ENCODE measurements at places on chromosomes 16 and 17.

DNA sequence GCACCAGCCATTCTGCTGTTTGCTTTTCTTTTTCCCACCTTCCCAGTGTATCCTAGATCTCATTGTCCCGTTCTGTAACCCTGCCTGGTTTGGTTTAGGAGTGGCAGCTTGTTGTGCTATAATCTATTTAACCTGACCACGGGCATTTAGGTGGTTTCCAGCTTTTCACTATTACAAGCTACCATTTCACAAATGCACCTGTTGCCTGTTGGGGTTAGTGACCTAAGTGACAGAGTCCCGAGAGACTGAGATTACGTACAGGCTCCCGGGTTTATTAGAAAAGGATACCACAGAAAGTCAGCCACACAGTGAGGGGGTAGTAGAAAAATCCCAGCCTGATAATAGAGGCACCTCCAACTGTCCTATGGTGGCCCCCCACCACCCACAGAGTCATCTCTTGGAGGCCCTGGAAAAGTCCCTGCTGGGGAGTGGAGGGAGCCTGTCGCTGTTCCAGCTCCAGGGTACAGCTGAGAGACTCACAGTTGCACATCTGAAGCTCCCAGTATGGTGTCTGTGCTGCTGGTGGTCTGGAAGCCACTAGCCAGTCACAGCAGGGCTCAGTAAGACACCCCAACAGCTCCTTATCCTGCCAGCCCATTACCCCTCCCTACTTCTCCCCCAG, 21.2 kb downstream of the CLEC16A start:
- DNase-seq: no peak

DNA sequence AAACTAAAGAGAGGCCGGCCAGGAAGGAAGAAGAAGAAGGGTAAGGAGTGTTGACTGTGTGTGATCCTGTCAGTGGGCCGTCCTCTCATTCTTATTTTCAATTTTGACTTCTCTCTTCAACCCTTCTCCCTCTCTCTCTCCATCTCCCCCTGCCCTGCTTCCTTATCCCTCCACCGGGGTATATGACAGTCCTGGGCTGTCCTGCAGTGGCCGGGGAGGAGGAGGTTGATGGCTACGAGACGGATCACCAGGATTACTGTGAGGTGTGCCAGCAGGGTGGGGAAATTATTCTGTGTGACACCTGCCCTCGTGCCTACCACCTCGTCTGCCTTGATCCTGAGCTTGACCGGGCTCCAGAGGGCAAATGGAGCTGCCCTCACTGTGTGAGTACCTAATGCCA, 5.6 kb downstream of the CHD3 start:
- no peak for DNase-seq

GRCh38 chr17:42778570-42778969, 1.8 kb upstream of the WNK4 start:
- no peak for DNase-seq

DNA sequence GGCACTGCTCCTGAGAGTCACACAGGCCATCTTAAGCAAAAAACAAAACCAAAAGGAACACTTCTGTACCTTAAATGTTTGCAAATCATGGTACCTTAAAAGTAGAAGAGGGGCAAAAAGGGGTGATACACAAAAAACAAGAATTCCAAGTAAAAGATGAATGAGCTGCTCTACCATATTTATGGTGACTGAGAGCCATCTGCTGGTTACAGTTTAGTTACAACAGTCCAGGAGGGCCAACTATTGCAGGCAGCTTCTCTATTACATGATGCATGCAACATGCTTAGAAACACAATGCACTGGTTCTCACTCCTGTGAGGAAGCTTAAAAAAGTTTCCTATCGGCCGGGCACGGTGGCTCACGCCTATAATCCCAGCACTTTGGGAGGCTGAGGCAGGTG, 53.5 kb downstream of the STX8 start:
- DNase-seq: peak; percentile 6

- DNase-seq: no peak
Observed at GRCh38 chr17:8855477-8856204, 11.8 kb downstream of the PIK3R6 start.

DNA sequence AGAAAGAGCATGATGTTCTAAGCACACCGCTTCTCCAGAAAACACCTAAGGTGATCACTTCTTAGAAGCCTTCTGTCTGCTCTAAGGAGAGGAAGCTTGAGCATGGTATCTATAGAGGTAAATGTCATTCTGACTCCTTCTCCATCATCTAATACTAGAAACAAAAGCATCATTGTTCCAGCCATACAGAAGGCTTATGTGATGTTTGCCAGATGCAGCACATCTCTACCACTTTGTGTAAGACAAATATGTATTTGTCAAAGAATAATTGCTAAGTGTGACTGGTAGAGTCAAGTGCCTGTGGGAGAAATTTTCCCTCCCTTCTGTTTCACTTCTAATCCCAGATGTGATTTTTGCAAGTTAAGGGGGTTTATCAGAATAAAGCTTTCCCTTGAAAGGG, 217.1 kb downstream of the HS3ST3A1 start:
- DNase-seq: no peak

DNA sequence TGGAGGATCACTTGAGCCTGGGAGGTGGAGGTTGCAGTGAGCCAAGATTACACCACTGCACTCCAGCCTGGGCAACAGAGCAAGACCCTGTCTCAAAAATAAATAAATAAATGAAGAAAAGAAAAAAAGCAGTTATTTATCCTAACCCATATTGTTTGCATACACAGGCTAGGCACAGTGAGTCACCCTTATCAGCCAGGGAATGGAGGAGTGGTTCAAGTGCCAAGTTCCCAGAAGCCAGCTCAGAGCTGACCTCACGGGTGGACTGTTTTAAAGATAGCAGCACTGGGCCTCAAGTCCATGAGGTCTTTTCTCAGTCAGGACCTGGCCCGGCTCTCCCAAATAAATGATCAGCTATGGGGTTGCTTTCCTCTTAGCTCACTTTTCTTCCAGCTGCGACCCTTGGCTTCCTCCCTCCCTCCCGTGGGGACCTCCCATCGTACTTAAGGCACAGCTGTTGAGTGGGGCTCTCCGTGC, 22.6 kb upstream of the MGAT5B start:
- DNase-seq: no peak

DNA sequence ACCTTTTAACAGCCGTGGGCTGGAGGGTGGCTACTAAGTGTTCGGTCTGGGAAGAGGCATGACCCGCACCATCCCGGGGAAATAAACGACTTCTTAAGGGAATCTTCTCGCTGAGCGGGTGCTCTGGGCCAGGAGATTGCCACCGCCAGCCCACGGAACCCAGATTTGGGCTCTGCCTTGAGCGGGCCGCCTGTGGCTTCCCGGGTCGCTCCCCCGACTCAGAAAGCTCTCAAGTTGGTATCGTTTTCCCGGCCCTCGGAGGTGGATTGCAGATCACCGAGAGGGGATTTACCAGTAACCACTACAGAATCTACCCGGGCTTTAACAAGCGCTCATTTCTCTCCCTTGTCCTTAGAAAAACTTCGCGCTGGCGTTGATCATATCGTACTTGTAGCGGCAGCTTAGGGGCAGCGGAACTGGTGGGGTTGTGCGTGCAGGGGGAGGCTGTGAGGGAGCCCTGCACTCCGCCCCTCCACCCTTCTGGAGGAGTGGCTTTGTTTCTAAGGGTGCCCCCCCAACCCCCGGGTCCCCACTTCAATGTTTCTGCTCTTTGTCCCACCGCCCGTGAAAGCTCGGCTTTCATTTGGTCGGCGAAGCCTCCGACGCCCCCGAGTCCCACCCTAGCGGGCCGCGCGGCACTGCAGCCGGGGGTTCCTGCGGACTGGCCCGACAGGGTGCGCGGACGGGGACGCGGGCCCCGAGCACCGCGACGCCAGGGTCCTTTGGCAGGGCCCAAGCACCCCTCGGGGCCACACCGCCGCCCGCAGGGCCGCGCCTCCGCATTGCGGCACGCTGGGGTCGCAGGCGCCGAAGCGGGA, 3.6 kb upstream of the CBX4 start:
- DNase-seq: no peak

GRCh38 chr16:57915811-57916488, 55.0 kb downstream of the CNGB1 start:
- no peak for DNase-seq

DNA sequence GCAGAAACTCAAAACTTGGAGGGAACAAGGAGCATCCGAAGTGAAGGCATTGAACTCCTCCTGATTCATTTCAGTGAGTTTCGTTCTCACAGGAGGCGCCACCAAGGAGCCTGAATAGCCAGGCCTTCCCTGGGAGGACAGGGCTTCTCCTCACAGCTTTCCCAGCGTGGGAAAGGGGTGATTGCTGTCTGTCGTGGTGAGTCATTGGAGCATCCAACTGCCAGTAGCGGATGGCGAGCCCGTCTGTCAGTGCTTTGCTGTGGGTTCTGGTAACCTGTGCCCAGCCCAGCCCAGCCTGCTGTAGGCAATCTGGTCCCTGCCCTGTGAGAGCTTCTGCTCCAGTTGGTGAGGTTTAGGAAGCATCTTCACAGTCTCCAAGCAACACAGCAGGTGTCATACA, 28.3 kb downstream of the PLCD3 start:
- DNase-seq: no peak

GRCh38 chr16:88978608-88979346, 1.8 kb upstream of the CBFA2T3 start:
- DNase-seq: no peak

- DNase-seq: no peak
Observed at GRCh38 chr16:73062743-73063733, 15.1 kb upstream of the ZFHX3 start.

- DNase-seq: no peak
Observed at GRCh38 chr16:73107371-73107770, 59.4 kb upstream of the ZFHX3 start.

GRCh38 chr16:49587511-49587910, 213.9 kb downstream of the C16orf78 start:
- no peak for DNase-seq

GRCh38 chr17:31877911-31878702, 19.1 kb upstream of the COPRS start:
- DNase-seq: peak; percentile 8

GRCh38 chr17:57552114-57552624, 192.9 kb downstream of the CCDC182 start:
- peak; percentile 15 for DNase-seq

- DNase-seq: peak; percentile 86
Observed at GRCh38 chr16:30747799-30748633, at the start of gene PHKG2. Gene PHKG2, plus strand, starts transcription at chr16:30748425. Its CDS starts 396 bp downstream, at chr16:30748821.

DNA sequence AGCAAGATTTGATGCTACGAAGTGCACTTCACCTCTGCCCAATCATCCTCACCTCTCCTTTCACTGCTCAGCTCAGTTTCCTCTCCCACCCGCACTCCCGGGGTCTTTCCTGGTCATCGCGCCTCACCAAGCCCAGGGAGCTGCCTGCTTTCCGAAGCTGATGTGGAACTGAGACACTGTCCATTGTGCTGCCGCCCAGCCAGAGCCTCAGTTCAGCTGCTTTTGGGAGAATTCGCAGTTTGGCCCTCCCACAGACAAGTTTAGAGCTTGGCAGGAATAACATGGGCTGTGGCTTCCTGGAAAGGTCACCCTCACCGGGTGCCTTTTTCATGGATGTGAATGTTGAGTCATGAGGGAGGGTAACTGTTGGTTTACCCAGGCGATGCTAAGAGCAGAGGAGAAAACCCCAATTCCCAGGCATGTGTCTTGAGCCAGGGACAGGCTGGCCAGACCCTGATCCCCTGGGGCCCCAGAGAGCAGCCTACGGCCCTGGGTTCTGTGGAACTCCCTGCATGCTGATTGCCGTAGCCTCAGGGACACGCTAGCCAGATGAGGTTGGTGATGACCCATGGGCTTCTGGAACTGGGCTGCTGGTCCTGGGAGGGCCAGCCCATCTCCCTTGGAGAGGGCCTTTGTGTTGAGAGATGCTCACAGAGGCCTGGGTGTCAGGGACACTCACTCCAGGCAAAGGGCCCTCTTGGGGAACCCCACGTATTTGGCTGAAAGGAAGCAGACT, 1687.5 kb downstream of the TP53TG3F start:
- no peak for DNase-seq

DNA sequence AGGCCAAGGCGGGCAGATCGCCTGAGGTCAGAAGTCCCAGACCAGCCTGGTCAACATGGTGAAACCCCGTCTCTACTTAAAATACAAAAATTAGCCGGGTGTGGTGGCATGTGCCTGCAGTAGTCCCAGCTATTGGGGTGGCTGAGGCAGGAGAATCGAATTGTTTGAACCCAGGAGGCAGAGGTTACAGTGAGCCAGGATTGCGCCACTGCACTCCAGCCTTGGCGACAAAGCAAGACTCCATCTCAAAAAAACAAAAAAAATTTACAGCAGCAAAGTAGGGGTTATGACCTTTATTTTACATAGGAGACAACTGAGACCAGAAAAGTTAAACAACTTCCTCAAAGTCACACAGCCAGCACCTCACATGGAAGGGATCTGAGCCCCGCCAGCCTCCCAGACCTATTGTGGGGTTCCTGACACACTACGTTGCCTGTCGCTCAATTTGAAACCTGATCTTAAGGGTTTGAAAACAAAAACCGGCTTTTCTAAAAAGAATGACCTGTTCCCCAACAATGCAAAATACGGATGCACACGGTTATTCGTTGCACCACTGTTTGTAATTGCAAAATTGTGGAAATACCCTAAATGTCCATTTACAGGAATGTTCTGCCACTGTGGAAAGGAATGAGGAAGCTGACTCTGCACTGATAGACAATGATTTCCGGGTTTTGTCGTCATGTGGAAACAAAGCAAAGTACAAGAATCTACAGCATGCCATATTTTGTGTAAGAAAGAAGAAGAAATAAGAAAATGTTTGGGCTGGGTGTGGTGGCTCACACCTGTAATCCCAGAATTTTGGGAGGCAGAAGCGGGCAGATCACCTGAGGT, 77.2 kb downstream of the CNGB1 start:
- no peak for DNase-seq

DNA sequence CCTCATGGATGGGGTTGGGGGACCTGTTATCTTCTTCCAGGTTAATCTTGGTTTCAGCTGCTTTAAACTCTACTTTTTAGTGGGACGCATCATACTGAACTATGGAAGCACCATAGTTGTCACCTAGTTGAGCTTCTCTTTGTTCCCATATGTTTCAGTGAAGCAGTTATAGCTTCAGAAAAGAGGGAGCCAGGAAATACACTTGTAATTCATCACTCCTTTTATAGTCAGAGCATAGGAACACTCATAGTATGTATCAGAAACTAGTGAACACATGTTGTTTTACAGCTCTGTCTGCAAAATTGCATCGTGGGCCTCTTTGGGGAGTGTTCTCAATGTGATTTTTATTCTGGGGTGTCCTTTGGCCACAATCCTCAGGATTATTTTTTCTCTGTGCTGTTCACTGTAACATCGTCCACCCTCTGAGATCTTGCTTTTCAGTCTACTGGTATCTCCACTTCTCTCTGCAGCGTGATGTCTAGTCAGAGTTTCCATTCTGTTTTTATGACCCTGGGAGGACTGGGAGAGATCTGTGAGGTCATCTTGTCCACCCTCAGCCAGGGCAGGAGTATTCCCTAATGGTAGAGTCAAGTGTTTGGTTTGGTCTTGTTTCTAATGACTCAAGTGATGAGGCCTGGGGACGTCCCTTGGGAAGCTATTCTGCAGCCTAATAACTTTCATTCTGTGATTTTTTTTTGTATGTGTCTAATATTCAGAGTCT, 585.4 kb downstream of the WWOX start:
- no peak for DNase-seq
